ENCODE measurements at places on chromosomes 2 and 18.

DNA sequence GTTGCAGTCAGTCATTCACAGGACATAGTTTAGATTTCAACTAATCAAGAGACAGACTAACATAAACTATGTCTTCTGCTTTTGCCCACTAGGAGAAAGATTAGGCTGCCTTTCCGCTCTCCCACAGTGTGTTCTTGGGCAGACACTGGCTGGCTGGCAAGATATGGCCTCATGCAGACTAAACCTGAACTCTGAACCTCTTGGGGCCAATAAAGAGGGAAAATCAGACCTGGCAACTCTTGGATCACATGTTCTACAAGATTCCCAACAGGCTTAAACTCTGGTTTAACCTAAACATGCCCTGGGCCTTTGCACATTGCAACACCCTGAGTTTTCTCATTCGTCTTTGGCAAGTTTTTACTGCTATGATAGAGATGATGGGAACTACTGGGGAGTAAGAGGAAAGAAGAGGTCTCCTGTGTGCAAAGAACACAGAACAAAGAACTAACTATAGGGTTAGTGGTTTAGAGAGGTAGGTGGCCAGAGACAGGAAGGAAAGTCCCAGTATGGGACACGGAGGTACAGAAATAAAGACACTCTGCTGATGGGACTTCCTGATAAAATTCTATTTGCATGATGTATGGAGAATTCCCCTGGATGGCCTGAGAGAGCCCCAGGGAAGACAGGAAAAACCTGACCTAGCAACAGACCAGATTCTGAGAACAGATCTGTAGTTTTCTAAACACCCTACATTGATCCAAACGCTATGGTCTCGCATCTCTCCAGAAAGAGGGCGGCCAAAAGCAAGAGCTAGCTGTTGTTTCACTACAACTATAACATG, 2.0 kb upstream of the ATRAID start:
- no peak for DNase-seq

DNA sequence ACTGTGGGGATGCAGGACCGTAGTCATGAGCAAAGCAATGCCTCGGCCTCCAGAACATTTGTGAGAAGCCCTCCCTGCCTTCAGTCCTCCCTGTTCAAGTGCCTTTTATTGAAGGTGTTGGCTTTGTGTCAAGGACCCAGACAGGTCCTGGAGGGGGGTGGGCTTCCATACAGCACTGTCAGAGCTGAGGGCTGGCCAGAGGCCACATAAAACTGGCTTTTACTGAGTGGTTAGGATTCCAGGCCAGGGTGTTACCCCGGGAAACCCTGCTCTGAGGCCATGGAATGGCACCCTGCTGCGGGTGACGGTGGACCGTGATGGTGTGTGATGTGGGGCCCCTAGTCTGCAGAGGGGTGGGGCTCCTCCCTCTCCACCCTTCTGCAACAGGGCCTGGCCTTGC, 41.6 kb downstream of the TOGARAM2 start:
- no peak for DNase-seq

DNA sequence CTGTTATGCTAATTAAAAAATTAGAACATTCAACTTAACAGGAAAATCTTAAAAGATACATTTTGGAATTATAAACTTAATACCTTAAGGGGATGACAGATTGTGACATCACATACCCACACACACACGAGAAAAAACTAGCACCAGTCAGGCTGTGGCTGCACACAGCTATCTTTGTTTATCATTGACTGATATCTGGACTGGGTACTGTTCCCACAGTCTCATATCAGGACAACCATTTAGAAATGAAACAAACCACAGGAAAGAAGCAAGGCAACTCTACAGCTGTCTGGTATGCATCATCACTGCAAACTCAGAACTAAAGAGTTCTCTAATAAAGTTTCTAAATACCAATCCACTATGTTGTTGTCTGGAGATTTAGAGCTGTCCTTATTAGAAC, 210.9 kb upstream of the SMAD7 start:
- DNase-seq = no peak

DNA sequence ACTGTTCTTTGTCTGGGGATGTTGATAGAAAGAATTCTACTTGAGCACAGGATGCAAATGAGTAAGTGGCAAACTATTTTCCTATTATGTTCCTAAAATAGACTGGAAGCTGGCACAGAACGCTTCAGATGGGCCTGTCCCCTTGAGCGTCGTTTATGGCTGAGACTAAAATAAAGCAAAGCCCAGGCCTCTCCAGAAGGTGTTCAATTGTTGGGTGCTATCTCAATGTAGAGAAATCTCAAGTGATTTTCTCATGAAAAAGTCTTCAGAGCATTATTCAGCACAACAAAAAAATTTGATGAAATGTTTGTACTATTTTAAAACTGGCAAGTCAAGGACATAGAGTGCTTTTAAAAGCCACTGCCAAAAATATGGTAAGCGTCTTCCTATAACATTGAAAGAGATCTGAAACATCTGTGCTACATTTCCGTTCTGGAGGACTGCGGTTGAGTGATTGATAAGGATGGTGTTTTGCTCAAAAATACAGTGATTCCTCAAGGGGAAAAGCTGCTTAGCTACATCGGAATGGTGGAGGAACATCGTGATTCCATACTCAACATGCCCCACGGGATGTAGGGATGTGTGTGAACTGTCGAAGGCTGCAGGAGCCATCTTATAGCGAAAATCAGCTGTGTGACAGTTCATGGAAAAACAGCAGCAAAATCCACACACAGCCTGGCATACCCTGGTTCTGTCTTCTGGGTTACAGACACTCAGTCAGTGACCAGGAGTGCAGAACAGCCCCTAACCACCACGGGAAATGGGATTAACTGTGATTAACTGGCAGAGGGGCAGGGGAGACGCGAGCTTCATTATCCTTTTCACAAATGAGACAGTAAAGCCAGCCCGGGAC, 10.4 kb upstream of the LRRFIP1 start:
- DNase-seq = no peak

- no peak for DNase-seq
These were observed 11.6 kb downstream of the BABAM2 start for GRCh38 chr2:27902098-27902497.
